ENCODE measurements at places on chromosomes 12 and 14.

DNA sequence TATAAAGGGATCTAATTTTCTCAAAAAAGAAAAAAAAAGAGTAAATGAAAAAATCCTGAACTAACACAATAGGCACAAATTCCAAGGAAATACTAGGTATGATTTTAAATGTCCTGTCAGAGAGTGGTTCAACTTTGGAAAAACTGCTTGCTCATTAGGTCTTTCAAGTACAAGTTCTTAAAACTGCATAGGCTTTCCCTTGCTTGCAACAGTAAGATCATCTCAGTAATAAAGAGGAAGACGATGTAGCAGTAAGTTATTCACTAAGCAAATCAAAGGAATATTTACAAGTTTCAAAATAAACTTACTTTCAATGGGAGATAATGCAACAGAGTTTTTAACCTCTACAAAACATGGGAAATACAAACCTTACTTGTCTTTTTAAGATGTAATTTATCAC lies 21.6 kb downstream of the CORO1C start:
- DNase-seq = no peak

DNA sequence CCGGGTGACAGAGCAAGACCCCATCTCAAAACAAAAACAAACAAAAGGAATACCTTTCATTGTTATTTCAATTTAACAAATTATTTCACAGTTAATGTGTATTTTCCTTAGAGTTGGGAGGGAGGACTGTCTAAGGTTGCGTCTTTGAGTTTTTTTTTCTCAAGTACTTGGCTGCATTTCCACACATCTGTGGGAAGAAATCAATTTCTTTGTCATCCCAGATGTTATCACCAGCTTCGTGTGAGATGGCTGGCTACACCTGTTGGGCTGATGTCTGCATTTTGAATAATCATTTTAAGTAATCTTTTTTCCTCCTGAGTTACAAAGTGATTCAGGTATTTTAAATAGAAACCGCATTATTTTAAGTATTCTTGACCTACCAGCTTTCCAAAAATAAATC lies 59.4 kb downstream of the EML1 start:
- DNase-seq = no peak

GRCh38 chr12:52231305-52232202 lies 1.5 kb upstream of the KRT7 start:
- no peak for DNase-seq

DNA sequence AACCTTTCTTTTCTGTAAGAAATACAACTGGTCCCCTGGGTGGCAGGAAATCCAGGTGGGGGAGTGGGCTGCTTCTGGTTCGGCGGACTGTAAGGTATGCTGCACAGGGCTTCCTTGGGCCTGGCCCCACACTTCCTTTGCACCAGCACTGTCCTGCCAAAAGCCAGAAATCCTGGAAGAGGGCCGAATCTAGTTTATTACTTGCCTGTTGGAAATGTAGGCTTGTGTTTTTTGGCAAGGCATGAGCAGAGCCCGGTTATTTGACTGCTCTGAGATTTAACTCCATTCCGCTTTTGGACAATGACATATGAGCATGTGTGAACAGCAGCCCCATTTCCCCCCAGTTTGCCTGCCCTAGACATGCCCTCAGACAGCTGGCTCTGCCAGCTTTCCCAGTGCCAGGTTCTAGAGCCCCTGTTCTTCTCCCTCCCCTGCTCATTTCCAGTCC lies 86.6 kb downstream of the BORCS5 start:
- DNase-seq = no peak

- DNase-seq = no peak
Observed at GRCh38 chr12:88420457-88420856, 159.8 kb downstream of the KITLG start.

GRCh38 chr14:54555651-54556050 lies 11.3 kb upstream of the SAMD4A start:
- DNase-seq = no peak

GRCh38 chr12:110661337-110661972 lies 27.5 kb downstream of the HVCN1 start:
- DNase-seq = no peak

DNA sequence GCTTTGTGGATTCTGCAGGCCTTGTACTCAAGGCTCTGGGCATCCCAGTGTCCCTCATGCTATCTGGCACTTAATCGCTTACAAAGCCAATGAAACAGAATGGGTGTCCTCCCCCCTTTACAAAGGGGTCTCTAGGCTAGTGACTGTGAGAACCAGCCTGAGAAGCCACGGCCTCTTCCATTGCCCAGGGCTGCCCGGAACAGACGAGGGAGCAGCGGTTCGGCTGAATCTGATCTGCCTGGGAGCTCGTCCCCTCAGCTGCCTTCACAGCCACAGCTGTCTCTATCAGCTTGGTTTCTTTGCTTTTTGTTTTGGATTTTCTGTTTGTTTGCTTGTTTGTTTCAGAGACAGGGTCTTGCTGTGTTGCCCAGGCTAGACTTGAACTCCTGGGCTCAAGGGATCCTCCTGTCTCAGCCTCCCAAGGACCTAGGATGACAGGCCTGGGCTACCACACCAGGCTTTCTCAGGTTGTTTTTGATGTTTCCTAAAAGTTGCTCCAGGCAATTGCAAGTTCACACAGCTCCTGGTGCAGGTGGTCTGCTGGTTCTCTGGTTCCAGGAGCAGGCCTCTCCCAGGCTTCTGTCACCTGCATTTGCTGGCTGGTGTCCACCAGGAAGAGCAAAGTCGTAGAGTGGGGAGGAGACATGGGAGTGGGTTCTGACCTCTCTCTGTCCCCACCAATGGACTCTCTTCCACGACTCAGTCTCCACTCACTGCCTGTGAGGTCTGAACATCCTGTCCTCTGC lies 10.9 kb upstream of the RIN3 start:
- DNase-seq = no peak

- DNase-seq = no peak
Observed at GRCh38 chr12:106108185-106108835, 30.4 kb downstream of the NUAK1 start.

DNA sequence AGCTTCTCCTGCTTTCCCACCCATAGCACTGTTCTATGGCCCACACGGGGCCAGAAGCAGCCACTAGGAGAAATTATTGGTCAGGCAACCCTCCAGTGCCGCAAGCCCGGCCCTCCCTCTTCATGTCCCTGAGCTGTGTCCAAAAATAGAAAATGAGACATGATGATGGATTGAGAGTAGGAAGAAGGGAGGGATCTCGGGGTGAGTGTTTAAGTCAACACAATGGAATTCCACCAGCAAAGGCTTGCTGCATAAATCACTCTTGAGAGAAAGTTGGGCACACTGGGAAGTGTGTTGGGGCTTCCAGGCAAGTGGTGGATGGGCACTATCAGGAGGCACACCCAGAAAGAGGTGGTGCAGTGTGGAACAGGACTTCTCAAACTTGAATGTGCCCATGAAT lies 94.2 kb downstream of the LLPH start:
- DNase-seq = no peak

DNA sequence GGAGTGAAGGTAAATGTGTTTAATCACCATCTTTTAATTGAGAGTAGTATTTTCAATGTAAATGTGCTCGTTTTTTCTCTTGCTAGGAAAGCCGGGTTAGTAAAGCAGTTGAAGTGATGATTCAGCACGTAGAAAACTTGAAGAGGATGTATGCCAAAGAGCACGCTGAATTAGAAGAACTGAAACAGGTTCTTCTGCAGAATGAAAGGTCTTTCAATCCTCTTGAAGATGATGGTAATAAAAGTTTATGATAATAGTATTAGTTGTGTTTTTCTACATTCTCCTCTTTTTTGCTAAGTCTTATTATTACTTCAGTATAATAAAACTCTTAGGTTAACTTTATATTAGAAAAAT lies 93.9 kb downstream of the DNAI7 start:
- no peak for DNase-seq

DNA sequence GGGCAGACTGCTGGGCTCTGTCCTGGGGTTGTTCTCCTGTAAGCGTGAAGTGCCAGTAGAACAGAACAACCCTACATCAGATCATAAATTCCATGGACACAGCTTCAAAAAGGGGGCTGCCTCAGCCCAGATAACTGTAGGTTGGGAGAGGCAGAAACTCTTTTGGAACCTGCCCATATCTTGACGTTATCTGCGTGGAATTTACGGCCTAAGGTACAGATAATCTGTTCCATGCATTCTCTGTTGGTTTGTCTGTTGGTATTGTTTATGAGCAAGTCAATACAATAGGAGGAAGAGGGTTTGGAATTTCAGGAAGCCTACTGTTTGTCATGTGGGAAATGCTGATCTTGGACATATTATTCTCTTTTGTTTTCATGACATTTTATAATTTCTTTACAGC lies 36.7 kb downstream of the SLC25A47 start:
- DNase-seq = no peak

GRCh38 chr14:89061696-89062095 lies 237.2 kb downstream of the TTC8 start:
- no peak for DNase-seq

- no peak for DNase-seq
Observed at GRCh38 chr14:56061051-56061450, 57.2 kb upstream of the PELI2 start.

- DNase-seq = no peak
Observed at GRCh38 chr12:92640691-92641090, 62.1 kb upstream of the PLEKHG7 start.

- no peak for DNase-seq
Observed at GRCh38 chr12:57604454-57604991, at the start of gene DTX3. TSS of gene DTX3 (plus strand) at chr12:57604824. CDS start at chr12:57606518, 1,694 bp downstream.

DNA sequence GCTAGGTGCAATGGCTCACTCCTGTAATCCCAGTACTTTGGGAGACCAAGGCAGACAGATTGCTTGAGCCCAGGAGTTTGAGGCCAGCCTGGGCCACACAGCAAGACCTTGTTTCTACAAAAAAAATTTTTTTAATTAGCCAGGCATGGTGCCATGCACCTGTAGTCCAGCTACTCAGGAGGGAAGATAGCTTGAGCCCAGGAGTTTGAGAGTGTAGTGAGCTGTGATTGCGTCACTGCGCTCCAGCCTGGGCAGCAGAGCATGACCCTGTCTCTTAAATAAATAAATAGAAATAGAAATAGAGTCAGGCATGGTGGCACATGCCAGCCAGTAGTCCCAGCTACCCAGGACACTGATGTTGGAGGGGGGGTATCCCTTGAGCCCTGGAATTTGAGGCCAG lies 36.7 kb upstream of the CLIP1 start:
- no peak for DNase-seq

GRCh38 chr12:14948672-14949071 lies 10.3 kb upstream of the ERP27 start:
- DNase-seq = no peak

DNA sequence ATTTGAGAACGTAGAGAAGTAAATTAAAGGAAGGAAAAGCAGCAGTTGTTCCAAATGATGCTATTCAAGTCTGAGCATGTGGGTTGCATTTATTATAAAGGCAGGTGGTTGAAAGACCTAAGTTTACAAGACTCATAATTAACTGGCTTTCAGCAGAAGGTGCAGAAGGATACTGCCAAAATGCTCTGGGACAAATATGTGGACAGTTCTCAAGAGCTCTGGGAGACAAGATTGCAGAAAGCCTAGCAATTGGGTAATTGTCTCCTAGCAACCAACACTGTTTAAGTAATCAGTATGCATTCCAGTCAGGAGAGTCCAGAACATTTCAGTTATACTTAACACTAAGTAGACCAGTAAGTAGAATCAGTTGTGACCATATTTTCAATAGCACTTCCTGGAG lies 131.5 kb downstream of the GPR135 start:
- DNase-seq = no peak

DNA sequence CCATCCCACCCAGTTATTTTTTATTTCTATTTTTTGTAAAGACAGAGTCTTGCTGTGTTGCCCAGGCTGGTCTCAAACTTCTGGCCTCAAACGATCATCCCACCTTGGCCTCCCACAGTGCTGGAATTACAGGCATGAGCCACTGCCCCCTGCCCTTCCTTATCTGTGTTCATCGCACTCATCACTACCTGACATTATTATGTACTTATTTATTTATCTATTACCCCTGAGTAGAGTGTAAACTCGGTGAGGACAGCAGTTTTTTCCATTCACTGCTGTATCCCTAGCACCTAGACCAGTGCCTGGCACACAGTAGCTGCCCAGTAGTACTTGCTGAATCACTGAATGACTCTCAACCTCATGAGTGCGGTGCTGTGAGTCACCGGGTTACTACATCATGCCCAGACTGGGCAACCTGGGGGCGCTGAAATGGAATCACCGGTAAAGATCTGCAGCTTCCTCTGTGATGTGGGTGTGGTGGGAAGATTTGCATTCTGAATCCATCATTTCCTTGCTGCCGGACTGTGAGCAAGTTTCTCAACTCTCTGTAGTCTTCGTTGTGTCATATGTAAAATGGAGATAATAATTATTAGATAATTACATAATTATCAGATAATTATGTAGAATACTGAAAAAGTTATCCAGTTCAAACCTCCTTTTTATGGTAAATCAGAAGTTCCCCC lies 81.9 kb upstream of the USP44 start:
- DNase-seq = no peak

- no peak for DNase-seq
Observed at GRCh38 chr12:52212701-52213563, 20.1 kb upstream of the KRT7 start.

DNA sequence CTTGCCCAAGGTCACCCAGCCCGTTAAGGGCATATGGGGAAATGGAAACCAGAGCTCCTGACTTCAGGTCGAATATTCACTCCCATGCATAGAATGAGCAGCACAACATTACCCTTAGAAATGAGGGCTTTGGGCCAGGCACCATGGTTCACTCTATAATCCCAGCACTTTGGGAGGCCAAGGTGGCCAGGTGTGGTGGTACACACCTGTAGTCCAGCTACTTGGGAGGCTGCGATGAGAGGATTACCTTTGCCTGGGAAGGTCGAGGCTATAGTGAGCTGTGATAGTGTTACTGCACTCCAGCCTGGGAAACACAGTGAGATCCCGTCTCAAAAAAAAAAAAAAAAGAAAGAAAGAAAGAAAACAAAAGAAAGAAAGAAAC lies 341.0 kb upstream of the TMPO start:
- no peak for DNase-seq

- DNase-seq = no peak
Observed at GRCh38 chr14:101780390-101780789, 18.9 kb downstream of the PPP2R5C start.

DNA sequence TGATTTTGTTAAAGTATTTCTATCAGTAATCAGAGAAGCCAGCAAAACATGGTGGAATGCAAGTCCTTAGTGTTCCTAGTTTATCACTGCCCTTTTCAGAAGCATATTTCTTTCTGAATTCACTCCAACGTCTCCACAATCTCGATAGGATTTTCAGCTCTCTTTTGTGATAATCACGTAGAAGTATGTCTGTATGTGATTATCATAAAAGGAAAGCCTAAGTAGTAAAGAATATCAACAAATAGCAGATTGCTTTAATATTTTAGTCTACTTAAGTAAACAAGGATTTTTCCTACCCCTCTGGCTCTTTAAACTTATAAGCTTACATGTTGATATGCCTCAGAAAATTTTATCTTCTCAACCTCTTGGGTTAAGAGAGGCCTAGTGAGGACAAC lies 147.4 kb upstream of the NUDT4 start:
- DNase-seq = no peak

DNA sequence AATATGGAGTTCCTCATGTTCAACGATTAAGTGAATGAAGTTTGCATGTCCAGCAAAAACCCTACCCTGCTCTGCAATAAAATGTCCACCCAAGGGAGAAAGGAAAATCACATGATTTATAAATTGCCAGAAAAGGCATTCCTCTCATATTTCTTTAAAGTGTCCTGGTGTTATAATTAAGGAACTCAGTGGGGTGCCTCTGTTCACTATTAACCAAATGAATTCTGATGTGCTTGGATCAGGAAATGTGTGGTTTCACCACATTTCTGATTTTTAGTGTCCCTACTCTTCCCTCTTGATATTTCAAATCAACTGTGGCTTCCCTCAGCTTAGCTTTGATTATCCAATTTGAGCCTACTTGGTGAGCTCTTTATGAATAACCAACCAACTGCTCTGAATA lies 208.1 kb downstream of the PHLDA1 start:
- no peak for DNase-seq

- DNase-seq = no peak
Observed at GRCh38 chr12:62347922-62348650, 87.9 kb downstream of the USP15 start.

Data from CMK (cell line).